ENCODE measurements at places on chromosomes 5 and 9.

DNA sequence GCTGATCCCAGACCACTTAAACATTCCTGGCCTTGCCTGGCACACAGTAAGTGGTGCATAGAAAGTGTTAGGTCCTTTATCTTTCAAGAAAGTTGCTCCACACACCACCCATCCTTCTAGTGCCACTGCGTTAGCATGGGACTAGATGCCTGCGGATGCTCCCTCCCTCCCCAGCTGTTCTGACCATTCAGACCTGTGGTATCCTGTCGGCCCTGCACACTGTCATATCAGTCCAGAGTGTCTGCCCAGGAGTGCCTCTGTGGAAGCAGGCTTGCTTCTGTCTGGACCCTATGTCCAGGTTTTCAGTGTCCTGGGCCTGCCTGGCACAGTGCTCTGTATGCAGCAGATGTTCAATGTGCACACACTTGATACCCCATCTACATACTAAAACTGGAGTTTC lies 38.3 kb upstream of the SMU1 start:
- no peak for DNase-seq

GRCh38 chr5:133113331-133114061 lies 61.7 kb downstream of the HSPA4 start:
- peak; percentile 39 for DNase-seq

DNA sequence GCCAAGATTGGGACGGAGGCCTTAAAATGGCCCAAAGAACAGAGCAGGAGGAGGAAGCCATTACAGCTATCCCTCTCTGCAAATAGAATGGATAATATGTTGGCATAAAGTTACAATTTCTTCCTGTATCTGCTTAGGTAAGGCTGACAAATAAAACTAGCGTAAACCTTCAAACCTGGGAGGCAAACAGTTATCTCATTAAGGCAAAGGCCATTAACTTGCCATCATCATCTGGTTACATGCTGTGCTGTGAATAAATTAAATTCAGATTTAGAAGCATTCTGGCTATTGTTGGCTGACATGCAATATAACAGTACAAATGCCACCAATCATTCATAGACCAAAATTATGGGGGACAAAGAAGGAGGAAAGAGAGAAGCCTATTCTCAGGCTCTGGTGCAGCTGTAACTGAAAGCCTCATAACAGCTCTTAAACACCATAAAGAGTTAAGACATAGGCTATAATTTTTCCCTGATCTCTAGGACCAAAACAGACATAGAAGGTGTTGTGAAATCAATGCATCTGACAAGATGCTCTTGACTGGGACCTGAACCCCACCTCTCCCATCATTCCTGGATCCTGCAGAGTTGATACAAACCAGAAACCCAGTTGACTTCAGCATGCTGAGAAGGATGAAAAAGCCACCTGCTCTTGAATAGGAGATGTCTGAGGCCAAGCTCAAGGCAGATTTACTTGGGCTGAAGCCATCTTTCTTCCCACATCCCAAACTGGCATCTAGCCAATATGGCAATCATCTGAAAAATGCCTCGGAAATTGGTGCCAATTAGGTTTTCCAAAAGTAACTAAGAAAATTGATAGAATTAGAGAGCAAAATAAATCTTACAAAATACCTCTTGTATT lies 62.5 kb downstream of the PLCXD3 start:
- DNase-seq: no peak

GRCh38 chr9:79687131-79687447 lies 115.3 kb downstream of the TLE4 start:
- no peak for DNase-seq

GRCh38 chr9:137053944-137054931 lies at the start of gene ENTPD2:
Gene ENTPD2 (minus strand): TSS chr9:137054061. CDS start chr9:137053997, 64 bp downstream.
- DNase-seq: no peak

GRCh38 chr5:157611571-157612476 lies 36.2 kb upstream of the ADAM19 start:
- no peak for DNase-seq

GRCh38 chr9:81479573-81479972 lies 209.8 kb downstream of the TLE1 start:
- DNase-seq: no peak

- DNase-seq: no peak
Measured at GRCh38 chr5:73818357-73818756, 192.4 kb downstream of the ARHGEF28 start.

DNA sequence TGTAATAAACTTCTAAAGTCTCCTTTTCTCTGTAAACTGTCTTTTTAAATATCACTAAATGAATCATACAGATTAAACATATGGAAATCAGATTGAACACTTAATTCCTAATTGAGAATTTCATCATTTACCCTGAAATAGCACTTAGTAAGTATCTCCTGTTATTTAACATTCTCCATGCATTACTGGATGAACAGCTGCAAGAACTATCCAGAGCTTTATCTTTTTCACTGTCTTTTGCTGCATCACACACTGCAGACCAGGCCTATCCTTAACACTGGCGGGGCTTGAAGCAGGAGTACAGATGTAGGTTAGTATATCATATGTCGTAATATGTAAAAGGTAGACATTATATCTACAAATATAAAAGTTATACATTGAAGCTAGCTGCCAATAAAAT lies 108.7 kb upstream of the EFNA5 start:
- DNase-seq: no peak

- DNase-seq: no peak
Measured at GRCh38 chr9:88767504-88767790, 223.8 kb upstream of the S1PR3 start.

DNA sequence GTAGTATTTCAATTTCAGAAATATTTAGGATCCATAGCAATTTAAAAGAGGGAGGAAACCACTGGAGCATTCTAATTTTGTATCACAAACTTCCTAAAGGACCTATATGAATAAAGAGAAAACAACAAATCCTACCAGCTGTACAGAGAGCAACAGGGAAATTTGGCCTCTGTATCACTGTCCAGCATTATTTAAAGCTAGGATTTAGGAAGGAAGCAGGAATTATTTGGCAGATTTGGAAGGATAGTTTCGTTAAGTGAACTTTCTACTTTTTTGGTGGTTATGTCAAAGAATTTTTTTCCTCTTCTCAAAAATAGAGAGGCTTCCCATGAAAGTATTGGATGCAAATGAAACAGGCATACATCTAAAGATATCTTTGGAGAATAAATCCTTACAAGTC lies 269.7 kb downstream of the RAB3C start:
- DNase-seq: no peak

- no peak for DNase-seq
Measured at GRCh38 chr5:82218374-82219156, 59.6 kb downstream of the RPS23 start.

- DNase-seq: no peak
Measured at GRCh38 chr5:140145818-140146522, 20.2 kb downstream of the IGIP start.

DNA sequence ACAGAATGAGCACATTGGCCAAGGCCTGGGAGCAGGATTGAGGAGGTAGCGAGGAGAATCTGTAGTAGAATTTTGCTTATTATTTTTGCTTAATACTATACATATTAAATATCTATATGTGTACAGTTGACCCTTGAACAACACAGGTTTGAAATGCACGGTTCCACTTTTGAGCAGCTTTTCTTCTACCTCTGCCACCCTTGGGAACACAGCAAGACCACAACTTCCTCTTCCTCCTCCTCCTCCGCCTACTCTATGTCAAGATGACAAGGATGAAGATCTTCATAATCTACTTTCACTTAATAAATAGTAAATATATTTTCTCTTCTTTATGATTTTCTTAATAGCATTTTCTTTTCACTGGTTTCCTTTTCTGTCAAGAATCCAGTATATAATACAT lies 541.4 kb downstream of the KCTD16 start:
- no peak for DNase-seq

- no peak for DNase-seq
Measured at GRCh38 chr9:12764150-12764549, 10.7 kb upstream of the LURAP1L start.

DNA sequence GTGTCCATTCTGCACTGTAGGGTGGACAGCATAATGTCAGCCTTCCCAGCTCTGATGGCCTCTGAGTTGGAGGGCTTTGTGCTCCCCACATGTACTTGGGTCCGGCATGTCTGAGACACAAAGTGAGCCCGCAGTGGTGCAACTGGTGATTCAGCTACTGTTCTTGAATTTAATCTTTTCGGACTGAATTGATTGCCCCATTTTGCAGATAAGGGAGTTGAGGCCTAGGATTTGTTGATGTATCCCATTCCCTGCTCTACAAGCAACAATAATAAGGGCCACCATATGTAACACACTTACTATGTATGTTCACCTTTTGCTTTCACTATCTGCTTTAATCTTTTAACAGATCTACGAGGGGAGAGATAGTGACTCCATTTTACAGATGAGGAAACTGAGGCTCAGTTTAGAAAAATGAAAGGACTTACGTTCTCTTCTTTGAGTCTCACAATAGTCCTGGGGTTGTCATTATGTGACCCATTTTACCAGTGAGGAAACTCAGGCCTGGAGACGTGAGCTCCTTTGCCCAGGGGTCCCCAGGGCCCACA lies 4.5 kb downstream of the GSN start:
- DNase-seq: no peak

DNA sequence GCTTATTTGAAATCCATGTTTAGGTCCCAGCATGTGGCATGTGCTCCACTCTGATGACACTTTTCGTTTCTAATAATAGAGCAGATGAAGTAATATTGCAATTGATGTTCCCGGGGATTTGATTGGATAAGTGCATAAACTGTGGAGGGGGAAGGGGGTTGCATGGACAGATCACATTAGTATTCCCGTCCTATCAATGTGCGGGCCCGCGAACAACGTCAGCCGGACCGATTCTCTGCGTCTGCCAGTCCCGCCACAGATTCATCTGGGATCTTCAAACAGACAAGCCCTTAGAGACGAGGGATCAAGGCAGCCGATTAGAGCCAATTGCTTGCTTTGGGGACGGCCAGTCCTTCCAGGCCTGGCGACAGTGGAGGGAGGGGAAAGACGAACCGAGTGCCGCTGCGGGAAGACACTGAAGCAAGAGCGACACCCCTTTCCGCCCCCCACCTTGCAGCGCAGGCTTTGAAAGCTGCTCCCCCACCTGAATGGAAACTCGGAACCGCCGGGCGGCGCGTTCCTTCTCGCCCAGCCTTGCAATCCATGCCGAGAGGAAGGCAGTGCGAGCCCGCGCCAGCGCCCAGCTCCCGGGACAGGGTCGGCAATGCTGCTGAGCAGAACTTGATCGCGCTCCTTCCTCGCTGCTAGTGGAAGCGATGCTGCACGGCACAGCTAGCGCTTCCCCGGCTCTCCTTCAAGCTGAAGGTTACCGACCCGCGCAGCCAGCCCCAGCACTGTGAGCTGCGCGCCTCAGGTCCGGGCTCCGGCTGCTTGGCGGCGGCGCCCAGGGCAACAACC lies at the start of gene RGS7BP:
Gene RGS7BP (plus strand): TSS at position 247 of the 798 bp plus-strand sequence. CDS start 610 bp downstream, outside the sequence.
- no peak for DNase-seq

- DNase-seq: no peak
Measured at GRCh38 chr9:77906991-77907390, 124.6 kb downstream of the GNAQ start.

DNA sequence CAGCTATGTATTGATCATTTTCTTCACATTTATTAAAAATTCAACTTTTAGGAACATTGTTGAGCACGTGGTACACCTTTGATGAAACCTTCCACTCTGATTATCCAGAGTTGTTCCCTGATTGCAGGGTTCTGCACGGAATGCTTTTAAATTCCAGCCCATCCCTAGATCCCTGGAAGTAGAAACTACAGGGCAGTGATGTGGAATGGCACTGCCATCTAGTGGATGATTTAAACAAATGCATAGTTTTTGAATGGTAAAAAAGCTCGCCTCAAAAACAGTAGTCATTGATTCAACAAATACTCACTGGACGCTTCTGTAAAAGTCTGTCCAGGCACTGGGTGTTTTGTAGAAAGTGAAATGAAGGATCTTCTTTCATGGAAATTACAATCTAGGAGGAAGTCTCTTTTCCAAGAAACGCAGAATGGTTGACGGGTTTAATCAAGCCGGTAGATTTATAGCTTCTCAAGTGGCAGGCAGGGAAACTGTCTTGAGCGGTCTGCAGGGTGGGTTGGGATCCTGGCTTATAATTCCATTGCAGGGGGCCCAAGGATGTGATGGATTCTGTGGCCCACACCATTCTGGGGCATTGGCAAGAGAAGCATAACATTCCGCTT lies 118.4 kb downstream of the ARHGAP26 start:
- DNase-seq: peak; percentile 43

DNA sequence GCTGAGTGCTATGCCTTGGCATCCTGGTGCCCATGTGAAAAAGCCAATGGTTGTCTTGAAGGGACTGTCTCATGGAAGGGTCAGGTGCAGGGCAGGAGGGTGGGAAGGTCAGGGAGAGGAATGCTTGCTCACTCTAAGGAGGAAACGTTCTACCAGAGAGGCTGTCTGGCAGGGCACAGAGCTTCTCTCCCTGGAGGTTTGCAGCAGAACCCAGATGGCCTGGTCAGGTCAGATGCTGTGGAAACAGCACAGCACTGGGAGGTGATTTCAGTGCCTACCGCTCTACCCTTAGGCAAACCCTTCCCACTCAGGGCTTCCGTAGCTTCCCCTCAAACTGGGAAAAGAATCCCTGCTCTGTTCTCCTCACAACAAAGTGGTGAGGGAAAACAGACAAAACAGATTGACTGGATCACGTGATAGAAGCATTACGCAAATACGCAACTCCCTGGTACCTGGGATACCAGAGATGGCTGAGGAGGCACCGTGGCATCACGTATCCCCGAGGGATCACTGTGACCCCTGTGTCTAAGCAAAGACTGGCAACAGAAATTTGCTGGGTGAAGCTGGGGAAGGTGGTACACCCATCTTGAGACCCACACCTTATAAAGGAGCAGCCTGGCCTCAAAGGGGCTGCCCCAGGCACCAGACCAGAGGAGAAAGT lies 3.9 kb upstream of the MGAT1 start:
- DNase-seq: peak; percentile 75

DNA sequence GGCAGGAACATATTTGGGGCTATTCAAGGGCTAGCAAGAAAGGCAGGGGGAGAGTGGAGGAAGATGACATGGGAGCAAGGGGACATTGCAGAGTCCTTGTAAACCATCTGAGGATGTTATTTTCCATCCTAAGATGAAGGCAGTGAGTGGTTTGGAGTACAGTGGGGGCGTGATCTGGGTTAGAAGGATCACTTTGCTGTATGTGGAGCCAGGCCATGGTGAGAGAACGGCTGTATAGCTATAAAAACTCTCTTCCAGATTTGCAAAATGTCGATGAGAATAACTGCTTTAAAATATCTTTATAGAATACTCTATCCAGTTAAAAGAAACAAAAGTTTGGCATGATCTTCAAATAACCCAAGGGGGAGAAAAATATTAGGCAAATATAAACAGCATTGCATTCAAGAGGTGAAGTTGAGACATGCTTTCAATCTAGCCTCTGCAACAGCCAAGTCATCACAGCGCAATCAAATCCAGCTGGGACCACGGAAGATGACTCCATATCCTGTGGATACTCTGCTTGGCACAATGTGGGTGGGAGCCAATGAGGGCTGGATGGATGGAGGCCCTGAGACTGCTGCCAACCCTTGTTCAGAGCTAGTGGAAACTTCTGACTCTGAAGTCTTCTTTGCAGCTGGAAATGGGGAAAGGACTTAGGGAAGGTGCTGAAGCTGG lies 111.5 kb upstream of the BASP1 start:
- no peak for DNase-seq

- DNase-seq: no peak
Measured at GRCh38 chr9:88737876-88738275, 202.9 kb downstream of the NXNL2 start.

GRCh38 chr5:117095346-117096332 lies 521.0 kb upstream of the SEMA6A start:
- no peak for DNase-seq

- DNase-seq: no peak
Measured at GRCh38 chr9:132283863-132284262, 70.9 kb downstream of the SETX start.

GRCh38 chr5:150516011-150516410 lies 8.1 kb downstream of the NDST1 start:
- DNase-seq: no peak

GRCh38 chr9:116975126-116975525 lies 288.0 kb downstream of the TRIM32 start:
- DNase-seq: no peak

Data from NAMALWA (cell line).